Stimulated activated CD8-positive, alpha-beta memory T cell treated with anti-CD3 and anti-CD28 coated beads, Interleukin-2, amount 100 ng/mL, for 1 hour (primary cell): ENCODE measurements at places on chromosomes 7 and 10.

GRCh38 chr7:7318601-7319000 lies 136.3 kb downstream of the C1GALT1 start:
- DNase-seq = no peak

DNA sequence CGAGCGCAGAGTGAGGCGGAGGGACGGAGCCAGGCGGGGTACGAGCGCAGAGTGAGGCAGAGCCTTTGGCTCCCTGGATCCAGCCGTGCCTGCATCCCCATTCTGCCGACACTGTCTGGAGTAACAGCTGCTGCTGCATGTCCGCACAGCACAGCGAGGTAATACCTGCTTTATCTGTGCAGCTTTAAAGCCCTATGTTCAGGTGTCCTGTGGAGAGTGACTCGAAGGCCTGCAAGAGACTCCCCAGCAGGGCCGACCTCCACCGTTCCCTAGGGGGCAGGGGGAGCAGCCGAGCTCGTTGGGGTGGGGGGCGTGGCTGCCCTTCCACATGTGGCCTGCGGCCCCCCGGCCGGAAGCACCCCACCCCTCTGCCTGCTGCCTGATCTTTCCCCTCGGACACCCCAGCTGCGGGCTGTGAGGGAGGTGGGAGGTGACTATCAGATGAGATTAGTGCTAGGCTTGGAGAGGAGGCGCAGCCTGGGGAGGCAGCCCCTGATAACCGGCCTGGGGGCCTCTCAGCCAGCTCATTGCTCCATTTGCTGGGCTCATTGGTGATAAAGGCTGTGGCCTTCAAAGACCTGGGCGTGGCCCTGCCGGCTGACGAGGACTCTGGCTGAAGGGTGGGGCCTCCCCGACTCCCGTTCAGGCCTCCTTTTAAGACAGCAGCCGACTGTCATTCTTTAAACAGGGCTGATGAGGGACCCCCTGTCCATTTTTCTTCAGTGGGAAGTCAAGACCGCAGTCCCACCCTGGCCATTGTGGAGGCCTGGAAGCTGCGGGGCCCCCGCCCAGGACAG lies 8.0 kb downstream of the VENTX start:
- DNase-seq = no peak

DNA sequence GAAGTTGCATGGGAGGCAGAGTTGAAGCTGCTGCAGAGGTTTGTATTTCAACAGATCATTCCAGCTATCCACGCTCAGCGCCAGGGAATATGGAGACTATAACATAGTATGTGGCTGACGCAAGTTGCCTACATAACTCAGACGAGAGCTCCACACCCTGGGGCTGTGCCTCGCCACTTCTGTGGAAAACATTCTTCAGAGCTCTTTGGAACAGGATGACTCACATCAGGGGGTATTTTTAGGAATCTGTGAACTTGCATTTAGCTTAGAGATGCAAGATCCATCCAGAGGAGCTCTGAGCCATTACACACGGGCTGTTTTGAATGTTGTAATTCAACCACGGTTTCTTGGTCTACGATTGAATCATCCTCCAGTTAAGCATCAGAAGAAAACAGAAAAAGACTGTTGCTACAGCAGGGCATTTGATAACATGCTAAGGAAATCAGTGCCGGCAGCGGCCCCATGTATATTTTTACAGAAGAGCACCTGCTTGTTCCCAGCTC lies 481.5 kb upstream of the AKR1E2 start:
- no peak for DNase-seq

- DNase-seq = no peak
These were observed 41.9 kb downstream of the SYPL1 start for GRCh38 chr7:106070201-106070551.

DNA sequence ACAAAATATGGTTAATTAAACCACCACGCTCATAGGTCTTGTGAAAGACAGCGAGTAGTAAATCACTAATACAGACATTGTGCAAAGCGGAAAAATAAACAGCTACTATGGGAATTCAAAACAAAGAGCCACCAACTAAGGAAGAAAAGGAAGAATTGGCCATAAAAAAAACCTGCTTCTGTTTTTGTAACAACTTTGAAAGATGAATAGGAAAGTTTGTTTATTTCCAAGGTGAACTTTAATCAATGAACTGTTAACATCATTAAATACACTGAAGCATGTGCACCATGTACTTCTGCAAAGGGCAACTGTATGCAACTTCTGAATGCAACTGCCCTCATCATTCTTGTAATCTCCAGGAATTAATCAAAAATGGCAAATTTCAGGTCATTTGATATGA lies 651.1 kb downstream of the PARD3 start:
- DNase-seq = no peak

- no peak for DNase-seq
These were observed 91.2 kb upstream of the PITRM1 start for GRCh38 chr10:3263747-3264146.

DNA sequence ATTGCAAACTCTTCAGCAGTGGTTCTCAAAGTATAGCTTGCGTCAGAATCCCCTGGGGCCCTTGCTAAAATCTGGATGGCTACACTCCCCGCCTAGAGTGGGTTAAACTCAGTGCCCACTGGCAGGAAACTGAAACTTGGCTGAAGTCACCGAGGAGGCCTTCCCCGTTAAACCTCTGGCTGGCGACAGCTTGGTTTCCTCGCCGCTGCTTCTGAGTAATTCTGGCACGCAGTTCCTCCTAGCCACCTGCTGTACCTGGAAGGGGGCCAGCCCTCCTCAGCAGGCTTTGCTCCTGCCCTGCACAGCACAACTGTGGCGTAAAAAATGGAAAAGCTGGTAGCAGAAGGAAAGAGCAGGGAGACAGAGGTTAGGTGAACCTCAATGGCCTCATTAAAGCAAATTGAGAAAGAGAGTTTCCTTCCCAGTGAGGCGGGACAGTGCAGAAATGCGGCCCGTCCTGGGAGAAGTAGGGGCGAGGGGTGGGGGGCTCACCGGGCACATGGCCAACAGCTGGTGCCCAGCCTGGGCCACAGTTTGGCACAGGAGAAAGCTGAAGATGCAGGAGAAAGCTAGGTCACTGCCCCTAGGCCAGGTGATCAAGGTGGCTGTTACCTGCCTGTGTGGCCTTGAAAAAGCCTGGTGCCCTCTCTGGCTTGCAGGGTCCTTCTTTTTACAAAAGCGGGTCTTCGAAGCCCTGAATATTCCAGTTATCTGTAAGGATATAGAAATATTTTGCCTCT lies 46.6 kb downstream of the ALOX5 start:
- DNase-seq = peak; percentile 17

GRCh38 chr10:43794181-43794815 lies 145.6 kb upstream of the ZNF32 start:
- no peak for DNase-seq

- no peak for DNase-seq
These were observed 15.5 kb downstream of the GET4 start for GRCh38 chr7:891805-892204.

DNA sequence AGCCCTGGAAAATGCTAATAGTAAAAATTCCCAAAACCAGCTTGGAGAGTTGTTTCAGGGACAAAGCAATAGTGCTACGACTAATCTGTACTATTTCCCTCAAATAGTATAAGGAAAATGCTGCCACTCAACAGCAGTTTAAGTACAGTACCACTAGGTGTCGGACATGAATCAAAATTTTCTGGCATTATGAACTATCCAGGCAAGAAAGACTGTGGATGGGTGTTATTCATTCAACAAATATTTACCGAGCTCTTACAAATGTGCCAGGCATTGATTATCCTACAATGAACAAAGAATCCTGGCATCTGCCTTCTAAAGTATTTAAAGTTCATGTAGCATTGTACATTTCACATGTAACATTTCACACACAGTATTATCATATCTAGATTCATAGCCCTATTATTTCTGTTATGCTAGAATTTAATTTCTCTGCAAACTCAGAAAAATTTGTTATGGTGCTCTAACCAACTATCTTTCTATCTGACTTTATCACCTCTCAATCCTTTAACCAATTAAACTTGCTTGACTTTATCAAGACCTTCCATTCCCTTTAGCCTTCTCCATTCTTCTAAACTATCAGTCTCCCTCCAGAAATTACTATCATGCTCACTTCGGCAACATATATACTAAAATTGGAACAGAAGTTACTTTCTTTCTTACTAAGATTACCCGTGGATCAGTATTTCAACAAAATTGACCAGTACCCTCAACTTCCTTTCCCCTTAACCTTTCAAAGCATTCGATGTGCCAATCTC lies 80.6 kb downstream of the ARHGAP21 start:
- DNase-seq = no peak

DNA sequence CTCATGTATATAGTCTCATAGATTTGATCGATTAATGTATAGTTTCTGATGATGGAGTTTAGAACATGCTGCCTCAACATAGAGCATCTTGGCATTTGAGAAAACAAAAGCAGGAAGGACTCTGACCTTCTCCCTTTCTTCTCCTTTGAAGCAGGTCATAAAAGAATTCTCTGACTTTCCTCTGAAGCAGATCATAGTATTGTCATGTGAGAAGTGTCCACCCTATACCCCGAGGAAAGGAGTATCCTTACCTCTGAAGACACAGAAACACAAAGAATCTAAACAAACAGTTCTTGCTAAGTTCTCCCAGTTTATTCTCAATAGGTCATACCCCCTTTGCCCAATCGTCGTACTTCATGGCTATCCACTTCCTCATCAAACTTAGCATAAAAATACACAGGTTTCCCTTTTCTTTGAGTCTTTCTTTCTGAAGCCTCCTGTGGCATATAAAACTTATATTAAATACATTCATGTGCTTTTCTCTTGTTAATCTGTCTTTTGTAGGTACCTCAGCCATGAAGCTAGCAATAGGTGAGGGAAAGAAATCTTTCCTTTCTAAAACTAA lies 194.9 kb downstream of the REEP3 start:
- DNase-seq = no peak

- DNase-seq = no peak
These were observed 206.8 kb downstream of the SKIDA1 start for GRCh38 chr10:21318540-21319167.

DNA sequence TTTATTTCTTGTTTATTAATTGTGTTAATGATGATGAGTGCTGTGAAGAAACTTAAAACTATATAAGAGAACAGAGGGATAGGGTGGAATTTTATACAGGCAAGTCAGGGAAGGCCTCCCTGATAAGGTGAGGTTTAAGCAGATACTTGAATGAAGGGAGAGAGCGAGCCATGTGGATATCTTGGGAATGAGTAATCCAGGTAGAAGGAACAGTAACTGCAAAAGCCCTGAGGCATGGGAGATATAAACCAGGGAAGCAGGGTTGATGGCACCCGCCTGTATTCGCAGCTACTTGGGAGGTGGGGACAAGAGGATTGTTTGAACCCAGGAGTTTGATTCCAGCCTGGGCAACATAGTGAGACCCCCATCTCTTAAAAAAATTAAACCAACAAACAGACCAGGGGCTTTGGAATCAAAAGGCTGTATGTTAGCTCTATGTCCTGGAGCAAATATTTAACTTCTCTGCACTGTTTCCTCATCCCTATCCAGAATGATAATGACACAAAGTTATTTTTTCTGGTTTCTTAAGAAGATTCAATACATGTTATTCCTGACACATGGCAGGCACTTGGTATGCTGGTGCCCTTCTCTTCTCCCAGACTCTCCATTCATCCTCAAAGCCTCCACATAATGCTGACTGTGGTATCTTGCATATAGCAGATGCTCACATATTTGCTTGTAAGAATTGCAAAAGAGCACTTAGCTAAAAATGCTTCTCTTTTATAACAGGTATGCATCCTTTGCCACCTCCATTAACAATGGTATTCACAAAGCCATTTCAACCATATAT lies 169.3 kb downstream of the CHN2 start:
- no peak for DNase-seq

- no peak for DNase-seq
These were observed 626.1 kb upstream of the NRG3 start for GRCh38 chr10:81248886-81249285.

GRCh38 chr7:30575910-30576309 lies 18.8 kb upstream of the GARS1 start:
- DNase-seq = no peak

DNA sequence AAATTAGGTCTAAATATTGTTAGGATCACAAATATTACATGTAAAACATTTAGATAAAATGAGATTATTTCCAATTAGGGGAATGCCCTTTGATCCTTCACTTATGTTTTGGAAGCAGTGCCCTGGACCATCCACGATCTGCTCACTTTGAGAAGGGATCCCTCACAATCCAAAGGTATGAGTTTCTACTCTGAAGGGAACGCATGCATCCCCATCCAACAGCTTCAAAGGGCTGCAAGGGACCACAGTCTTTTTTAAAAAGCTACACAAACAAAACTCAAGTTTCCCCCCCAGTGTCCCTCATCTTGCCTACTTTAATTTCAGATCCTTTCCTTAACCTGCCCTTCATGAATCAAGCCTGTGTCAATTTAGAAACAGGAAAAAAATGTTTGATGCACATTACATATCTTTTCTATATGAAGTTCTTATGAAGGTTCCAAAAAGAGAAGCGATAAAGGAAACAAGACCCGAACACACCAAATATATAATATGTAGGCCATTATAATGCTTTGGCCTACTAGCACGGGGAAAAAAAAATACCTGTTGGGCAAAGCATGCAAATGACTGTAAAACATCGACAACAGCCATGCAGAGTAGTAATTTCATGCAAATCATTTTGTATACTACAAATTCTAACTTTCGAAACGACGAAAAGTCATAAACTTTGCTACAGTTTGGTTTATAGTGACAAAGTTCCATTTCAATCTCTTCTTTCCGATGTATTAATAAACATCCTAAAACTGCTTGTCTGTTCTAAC lies 2.0 kb downstream of the EIF3A start:
- no peak for DNase-seq

DNA sequence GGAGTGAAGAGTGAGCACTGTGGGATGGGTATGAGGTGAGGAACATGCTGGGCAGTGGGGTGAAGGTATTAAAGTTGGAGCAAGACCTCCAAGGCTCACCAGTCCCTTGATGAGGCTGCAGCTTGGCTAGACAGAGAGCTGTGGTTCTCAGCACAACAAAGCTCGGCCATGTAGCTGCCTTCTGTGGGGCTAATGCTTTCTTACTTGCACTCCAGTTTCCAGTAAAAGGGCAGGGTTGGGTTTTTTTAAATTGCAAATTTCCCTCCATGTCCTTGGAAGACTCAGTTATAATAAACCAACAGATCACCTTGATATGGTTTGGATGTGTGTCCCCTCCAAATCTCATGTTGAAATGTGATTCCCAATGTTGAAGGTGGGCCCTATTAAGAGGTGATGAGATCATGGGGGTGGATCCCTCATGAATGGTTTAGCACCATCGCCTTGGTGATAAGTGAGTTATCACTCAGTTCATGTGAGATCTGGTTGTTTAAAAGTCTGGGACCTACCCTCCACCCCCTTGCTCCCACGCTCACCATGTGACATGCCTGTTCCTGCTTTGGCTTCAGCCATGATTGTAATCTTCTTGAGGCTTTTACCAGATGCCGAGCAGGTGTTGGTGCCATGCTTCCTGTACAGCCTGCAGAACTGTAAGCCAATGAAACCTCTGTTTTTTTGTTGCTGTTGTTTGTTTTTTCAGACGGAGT lies 55.9 kb downstream of the ATXN7L1 start:
- DNase-seq = no peak

- DNase-seq = no peak
These were observed 1.0 kb downstream of the GPR146 start for GRCh38 chr7:1045069-1046063.

DNA sequence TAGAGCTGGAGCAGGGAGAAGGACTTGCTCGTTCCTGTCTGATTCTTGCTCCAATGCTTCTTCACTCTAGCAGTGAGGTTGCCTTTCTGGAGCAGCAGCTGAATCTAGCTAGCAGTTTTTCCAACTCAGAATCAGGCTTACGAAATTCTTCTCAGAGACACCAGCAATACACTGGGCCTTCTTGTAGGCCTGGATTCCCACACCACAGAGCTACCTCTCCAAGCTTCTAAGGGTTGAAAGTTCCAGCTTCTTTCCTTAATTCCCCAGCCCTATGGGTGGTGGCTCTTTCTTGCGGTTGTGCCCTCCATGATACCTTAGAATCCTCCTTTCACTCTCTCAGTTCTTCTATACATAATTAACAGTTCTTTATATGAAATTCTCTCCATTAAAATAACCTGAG lies 586.6 kb downstream of the INHBA start:
- no peak for DNase-seq
